ENCODE measurements at places on chromosomes 16 and 17.

- no peak for DNase-seq
These were observed 43.4 kb upstream of the CA10 start for GRCh38 chr17:52201767-52202519.

DNA sequence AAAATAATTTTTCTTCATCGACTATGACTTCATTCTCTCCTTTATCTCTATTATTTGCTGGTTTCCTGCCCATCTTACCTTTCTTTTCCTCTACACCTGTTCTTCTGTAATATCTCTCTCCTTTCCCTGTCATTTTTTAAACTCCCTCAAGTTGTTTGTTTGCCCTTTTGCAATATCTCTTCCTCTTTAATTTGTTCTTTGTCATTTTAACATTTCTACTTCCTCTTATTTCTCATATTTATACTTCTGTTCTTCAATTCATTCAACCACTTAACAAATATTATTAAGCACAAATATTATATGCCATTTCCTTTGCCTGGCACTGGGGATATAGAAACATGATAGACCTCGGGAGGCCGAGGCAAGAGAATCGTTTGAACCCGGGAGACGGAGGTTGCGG is 22.6 kb downstream of the MAP3K3 start:
- no peak for DNase-seq

DNA sequence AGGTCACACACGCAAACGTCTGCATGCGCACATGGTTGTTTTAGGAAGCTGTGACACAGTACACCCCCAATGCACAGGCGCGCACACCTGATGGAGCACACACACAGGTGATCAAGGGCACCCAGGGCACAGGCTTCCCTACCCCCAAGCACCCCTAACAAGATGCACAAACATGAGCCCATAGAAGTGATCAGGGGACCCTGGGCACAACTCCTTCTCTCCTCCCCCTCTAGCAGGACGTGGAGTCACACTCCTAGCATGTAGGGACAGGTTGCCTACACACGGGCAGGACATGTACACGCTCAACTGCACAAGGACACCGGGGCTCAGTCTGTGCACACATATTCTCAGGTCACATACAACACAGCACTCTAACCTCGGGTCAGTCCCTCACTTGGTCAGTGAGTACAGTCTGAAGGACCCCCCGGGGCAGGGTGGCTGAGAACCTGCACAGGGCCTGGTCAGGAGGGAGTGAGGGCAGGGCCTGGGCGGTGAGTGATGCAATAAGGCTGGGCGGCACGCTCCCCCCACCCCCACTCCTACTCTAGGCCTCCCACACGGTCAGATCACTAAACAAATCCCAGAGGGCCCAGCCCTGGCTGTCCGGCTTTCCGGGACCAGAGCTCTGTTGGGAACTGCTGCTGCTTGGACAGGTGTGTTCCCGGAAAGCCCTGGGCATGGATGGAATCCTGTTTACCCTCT is 751 bp upstream of the DOC2B start:
- no peak for DNase-seq

GRCh38 chr16:67397812-67398545 is 4.7 kb upstream of the TPPP3 start:
- no peak for DNase-seq

GRCh38 chr17:82086941-82087906 is 10.8 kb downstream of the FASN start:
- no peak for DNase-seq

DNA sequence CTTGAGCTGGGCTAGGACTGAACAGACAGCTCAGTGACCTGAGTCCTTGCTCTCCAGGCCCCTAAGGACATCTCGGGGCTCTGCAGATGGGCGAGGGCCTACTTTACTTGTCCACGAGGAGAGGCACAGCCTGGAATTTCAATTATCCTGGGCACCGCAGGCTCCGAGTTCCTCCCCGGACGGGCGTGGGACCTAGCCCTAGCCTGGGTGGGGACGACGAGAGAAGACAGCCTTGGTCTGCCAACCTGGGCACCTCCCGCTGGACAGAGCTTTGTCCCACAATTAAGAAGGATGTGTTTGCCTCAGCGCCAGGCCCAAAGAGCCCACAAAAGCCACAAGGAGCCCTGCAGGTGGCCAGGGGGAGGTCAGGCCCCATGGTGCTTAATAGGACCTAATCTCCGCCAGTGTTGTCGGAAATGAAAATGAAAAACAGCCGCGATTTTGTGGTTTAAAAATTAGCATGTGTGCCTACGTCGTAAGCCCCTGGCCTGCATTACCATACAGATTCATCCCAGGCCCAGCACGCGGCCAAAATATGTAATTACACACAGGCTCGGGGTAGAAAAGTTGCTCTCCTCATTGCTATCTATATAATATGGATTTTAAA is 51.4 kb upstream of the LHX1 start:
- no peak for DNase-seq

- no peak for DNase-seq
These were observed 3.9 kb downstream of the GLIS2 start for GRCh38 chr16:4319454-4320421.

DNA sequence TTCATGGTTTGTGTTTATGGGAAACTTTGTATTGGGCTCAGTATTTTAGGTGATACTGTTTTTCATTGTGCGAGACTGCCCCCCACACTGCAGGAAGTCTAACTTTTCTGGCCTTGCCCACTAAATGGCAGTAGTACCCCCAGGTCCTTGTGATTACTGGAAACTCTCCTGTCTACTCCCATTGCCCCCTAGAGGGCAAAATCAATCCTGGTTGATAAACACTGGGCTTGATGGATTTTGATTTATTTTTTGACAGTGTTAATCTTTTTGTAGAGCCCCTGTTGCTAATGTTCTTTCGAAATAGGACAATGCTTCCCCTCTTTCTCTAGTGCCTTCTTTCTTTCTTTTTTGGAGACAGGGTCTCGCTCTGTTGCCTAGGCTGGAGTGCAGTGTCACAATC is 15.5 kb downstream of the METTL9 start:
- DNase-seq: no peak

DNA sequence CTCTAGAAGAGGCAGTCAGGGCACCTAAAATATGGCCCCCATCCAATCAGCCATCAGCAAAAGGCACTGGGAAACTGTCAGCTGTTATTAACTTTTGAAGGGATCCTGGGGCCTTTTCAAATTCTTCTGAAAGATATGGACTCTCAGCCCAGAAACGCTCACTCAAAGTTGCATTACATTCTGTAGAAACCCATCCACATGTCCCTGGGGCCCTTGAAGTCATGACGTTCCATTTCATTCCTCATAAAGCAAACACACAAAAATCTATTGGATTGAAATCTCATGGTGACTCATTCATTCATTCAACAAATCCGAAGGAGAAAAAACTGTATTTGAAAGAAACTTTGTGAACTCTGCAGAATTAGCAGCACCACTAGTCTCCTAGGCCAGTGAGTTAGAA is 215.3 kb downstream of the C16orf95 start:
- no peak for DNase-seq

DNA sequence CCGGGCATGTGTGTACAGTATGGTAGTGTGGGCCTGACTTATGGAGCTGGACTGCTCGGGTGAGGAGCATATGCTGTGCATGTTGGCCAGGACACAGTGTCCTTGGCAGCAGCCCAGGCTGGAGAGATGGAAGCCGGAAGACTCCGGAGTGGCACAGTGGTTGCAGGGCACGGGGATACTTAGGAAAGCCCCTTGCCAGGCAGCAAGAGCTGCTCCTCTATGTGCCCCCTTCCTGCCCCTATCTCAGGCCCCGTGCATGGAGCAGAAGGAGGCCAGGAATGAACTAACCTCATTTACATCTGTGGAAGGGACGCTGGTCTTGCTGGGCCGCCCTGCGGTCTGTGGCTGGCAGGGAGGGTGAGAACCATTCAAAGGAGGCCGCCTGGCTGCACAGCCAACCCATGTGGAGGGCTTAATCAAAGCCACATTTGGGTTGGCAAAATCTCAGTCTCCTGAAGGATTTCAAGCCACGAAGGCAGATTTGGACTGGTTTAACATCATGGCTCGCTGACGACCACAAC is 32.2 kb upstream of the RCVRN start:
- peak; percentile 97 for DNase-seq

GRCh38 chr16:57039148-57039812 is 49.9 kb downstream of the NLRC5 start:
- DNase-seq: peak; percentile 68

All from astrocyte of the cerebellum (primary cell).